Muscle of back (tissue), 13 donors: ENCODE measurements at places on chromosomes 1 and 21.

- no peak for DNase-seq
Measured at GRCh38 chr1:26317612-26318337, at the start of gene CD52. Gene CD52, plus strand, starts transcription at chr1:26317958. Its CDS starts 60 bp downstream, at chr1:26318018.

- no peak for DNase-seq
Measured at GRCh38 chr21:37565530-37566223, 199.1 kb downstream of the DYRK1A start.

DNA sequence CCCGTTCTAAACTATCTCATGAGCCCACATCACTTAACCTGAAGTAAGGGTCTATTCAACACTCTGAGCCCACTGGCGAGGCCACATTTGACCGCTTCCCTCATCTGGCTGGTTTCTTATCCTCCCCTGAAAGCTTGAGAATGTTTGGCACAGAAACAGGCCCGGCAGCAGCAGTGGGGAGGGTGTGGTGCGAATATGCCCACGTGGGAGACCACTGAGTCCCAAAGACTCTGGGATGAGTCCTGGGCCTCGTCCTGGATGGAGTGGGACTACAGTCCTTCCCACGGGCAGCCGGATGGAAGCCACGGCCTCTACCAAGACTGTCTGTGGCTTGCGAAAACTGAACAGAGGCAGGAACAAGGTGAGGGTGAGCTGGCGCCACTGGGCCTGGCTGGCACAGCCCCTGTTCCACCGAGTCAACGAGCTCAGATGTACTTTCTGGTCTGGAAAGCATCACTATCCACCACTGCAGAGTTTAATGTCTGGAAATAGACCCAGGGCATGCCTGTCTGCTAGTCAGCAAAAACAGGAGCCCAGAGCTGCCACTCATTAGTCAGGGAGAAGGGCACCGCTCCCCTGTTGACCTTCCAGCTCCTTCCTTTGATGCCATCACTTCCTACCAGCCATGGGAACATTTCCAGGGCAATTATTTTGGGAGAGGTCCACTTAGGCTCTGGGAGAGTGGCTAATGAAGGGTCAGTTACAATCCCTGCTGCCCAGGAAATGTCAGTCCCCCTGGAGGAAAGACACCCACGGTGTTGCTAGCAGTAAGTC, 386.6 kb downstream of the MATN1 start:
- DNase-seq: no peak

DNA sequence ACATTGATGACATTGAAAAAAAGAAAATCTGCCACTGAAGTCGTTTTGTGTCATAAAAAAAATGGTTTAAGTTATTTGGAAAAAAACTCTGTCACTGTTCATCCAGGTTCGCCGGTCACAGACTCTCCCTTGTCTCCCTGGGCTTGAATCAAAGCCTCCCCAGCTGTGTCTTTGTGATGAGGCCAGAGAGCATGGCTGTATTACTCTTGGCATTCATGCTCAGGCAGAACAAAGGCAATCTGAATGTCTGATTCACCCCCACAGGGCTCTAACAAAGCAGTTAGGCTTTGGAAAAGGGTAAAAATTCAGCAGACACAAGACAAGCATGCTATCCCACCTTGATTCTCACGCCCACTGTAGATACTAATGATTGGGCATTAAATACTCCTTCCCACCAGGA, 304.3 kb upstream of the PLD5 start:
- no peak for DNase-seq

DNA sequence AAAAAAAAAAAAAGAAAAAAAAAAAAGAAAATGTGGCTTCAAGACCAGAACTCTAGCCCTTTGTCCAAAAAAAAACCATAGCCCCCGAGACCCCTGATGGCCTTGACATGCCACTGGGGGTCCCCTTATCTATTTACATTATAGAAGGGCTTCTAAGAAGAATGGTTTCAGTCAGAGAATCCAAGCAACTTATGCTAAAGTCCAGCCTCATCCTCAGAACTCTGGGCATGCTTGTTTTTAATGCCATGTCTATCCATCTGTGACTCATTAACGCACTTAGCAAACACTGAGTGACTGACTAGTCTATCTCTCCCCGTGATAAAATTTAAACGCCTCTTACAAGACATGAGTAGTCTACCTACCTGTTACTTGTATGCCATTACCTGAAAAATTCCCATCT, 29.3 kb downstream of the ERG start:
- DNase-seq: no peak

DNA sequence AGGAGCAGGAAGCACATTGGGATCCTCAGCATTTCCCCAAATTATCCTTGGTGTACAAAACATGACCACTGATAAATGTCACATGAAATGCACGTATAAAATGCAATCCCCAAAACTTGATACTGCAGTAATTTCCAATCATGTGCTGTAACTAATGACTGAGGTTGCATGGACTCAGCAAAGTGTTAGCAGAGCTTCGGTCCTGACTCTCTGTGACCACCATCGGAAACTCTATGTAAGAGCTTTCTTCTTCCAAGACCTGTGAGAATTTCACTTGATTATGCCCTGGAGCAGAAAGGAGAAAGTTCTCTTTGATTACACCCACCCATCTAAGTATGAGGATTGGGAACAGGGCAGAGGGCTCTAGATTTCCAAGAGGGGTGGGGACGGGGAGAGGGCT, 908 bp downstream of the CD53 start:
- no peak for DNase-seq

DNA sequence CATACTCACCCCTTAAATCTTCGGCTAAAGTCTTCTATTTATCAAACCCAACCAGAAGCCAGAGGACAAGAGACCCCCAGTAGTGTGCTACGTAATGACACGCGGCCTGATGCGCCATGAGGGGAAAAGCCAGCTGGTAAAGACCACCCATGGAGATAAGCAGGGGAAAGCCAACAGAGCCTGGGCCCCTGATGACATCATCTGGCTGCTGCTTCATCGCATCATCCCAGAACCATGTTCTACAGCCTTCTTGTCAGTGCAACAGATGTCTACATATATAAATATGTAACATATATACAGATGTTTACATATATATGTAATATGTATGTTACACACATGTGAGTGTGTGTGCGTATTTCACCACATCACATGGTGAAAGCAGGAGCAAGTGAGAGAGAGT, 81.7 kb upstream of the VANGL1 start:
- DNase-seq: no peak

GRCh38 chr1:228721407-228721806, 13.9 kb upstream of the RHOU start:
- no peak for DNase-seq
